NCI-H187 (cell line): ENCODE measurements at places on chromosomes 7 and 10.

- no peak for DNase-seq
Observed at GRCh38 chr10:110103921-110104461, 96.2 kb downstream of the ADD3 start.

DNA sequence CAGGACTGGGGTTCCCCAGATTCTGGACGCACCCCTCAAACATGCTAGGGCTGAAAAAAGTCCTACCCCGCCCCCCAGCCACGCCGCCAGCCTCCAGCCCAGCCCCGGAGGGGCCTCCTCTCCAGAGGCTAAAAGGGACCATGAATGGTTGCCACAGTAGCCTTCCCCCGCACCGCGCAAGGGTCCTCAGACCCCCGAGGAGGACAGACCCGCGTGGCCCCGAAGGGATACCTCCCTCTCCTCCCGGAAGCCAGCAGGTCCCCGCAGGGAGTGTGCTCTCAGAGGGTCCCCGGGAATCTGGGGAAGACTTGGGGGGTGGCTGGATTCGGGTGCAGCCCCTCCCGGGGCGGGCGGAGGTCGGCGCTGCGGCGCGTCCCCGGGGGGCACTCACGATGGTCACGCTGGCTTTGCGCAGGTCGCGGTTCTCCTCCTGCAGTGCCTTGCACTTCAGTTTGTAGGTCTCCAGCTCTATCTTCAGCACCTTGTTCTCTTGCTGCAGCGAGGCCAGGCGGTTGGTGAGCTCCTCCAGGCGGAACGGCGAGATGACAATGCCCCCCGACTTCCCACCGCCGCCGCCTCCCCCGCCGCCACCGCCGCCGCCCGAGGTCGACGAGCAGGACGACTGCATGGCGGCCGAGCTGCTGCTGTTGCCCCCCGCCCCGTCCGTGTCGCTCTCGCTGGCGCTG lies 482 bp downstream of the CCDC6 start:
- DNase-seq: no peak

- no peak for DNase-seq
Observed at GRCh38 chr7:81822811-81823210, 53.0 kb upstream of the HGF start.

- no peak for DNase-seq
Observed at GRCh38 chr7:21548491-21548890, 5.7 kb downstream of the DNAH11 start.

DNA sequence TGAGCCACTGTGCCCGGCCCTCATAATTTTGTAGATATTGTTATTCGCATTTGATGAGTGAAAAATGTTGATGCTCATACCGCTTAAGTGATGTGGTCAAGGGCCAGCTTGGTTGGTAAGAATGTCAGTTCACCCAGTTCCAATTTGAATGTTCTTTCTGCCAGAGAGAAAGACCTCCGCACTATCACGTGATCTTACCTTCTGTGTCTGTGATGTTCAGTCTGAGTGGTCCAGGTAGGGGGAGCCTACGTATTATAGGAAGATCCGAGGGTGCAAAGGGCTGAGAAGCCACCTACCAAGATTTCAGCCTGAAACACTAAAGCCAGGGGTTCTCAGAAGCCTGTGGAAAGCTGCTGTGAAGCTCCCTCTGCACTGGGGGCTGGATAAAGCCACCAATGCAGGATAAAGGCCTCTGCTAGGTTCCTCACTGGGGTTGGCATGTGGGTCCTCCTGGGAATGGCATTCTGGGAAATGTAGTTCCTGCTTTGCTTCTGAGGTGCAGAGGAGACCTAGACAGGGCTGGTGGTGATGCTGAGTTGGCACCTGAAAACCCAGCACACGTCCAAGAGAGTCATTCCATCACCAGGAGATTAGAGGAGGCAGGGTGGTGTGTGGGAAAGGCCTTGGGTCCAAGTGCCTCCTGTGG lies 64.7 kb upstream of the AOAH start:
- DNase-seq: no peak

DNA sequence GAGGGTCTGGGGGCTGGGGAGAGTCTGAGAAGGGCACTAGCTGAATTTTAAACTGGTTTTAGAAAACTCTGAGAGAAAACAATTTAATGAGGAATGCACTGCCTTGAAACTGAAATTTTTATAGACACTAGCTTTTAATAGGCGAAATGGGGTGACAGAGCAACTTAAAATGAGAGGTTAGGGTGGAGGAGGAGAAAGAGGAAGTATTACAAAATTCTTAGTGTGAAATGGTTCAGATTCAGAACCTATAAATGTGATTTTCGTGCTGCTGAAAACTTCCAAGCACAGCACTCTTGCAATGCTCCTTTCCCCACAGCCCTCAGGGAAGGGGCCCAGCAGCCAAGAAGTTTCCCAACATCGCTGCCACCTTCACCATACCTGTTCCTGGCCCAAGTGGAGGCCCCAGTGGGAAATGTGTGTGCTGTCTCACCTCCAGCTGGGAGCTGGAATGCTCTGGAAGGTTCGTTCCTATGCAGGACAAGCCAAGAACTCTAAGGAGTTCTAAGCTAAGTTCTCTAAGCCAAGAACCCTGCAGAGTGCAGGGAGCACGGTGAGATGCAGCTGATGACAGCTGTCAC lies 60.0 kb downstream of the ATXN7L1 start:
- DNase-seq: no peak

- no peak for DNase-seq
Observed at GRCh38 chr10:102468683-102469082, 17.3 kb upstream of the C10orf95 start.

DNA sequence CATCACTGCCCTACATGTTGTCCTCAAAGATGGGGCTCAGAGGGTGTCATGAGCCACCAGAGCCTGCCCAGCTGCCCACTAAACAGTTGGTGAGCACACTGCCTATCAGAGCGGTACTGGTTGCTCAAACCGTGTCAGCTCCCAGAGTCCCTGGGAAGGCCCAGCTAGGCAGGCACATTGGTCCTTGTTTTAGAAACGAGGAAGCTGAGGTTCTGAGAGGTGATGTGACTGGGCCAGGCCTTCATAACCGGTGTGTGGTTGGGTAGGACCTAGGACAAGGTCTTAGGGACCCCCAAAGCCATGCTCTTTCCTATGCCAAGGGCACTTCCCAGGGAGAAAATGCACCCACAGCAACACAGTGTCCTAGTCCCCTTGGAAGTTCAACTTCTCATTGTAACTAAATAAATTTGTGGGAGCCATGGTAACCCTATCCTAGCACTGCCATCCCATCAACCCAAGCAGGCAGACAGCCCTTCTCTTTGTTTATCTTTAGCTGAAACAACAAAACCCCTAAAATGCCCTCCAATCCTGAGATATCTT lies 174.7 kb upstream of the PDE1C start:
- no peak for DNase-seq

GRCh38 chr10:13990946-13991345 lies 339.8 kb downstream of the FRMD4A start:
- DNase-seq: no peak

DNA sequence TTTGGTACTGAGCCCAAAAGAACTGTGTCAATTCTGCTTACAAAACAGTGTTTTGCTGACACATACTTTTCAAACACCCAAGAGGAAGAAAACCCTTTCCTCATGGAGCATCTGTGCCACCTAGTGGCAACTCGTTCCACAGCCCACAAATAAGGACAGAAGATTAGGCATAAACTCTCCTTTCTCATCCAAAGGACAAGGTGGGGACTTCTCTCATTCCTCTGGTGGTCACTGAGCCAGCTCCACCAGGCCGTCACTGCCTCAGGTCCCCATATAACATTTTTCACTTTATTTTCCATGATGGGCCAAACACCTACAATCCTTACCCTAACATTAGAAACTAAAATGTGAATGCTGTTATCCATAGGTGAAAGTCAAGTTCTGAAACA lies 76.9 kb downstream of the RNF216 start:
- DNase-seq: no peak

GRCh38 chr10:123517426-123517825 lies 148.7 kb upstream of the GPR26 start:
- DNase-seq: no peak

DNA sequence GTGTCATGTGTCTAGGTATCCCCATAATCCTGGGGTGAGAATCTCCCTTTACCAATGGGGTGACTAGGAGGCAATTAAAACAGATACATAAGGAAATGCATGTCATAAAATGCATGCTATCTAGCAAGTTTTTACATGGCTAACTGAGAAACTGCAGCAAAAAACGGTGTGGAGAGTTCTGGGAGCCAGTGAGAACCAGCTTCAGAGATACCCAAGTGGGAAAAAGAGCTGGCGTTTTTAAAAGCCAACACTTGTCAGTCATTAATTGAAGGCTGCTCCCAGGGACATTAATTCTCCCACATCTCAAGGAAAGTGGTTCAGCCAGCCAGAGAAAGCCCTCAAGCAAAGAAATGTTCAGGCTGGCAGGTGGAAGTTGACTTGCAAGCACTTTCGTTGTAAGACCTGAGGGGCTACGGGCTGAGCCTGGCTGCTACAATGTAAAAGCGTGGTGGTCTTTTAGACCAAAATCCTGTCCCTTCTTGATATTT lies 28.1 kb downstream of the ST8SIA6 start:
- DNase-seq: no peak

- DNase-seq: no peak
Observed at GRCh38 chr7:99383791-99384370, 9.4 kb downstream of the ARPC1B start.

- DNase-seq: no peak
Observed at GRCh38 chr7:130758429-130759056, 24.5 kb upstream of the KLF14 start.

DNA sequence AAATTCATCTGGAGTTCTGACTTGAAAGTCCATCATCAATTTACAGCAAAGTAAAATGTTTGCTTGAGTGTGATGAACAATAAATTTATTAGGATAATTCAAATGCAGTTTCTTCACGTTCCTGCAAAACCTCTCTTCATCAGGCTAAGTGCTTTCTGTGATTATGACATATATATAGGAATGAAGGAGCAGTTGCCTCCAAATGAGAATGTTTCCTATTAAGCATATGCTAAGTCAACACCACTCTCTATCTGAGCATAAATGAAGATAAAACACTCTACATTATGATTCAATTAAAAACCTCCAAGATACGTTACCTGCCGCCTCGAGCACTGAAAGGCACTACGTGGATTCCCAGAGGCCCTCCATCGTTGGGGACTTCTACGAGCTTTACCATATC lies 416.1 kb downstream of the PARD3 start:
- DNase-seq: no peak

DNA sequence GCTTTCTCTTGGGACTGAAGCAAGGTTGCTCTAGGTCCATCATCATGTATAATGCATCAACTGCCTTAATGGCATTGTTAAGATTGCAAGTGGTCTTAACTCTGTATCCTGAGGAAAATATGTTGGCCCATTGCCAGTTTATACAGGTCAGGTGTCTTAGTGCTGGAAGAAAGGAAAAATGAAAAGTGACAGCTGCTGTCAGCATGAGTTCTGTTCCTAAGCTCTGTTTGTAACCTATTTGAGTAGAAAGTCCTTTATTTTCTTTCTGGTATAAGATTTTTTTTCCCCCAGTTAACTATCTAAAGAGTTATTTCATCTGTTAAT lies 127.2 kb downstream of the SRI start:
- DNase-seq: peak; percentile 28

DNA sequence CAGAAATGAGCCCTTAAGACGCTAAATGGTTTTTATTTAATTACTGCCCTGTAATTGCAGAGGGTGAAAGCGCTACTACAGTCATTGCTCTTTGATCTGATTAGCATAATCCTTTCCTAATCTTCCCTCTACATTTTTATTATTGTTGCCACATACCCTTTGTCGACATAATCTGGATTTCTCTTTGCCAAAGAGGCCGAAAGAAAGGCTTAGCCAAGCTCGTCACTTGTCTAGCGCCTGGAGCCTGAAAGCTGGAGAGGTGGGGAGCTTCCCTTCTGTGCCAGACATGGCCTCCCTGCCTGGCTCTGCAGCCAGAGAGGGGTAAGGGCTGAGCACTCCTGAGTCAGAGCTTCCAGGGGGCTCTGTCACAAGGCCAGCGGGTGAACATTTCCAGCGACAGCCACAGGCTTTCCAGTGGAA lies 145.9 kb downstream of the PRKAG2 start:
- DNase-seq: no peak

DNA sequence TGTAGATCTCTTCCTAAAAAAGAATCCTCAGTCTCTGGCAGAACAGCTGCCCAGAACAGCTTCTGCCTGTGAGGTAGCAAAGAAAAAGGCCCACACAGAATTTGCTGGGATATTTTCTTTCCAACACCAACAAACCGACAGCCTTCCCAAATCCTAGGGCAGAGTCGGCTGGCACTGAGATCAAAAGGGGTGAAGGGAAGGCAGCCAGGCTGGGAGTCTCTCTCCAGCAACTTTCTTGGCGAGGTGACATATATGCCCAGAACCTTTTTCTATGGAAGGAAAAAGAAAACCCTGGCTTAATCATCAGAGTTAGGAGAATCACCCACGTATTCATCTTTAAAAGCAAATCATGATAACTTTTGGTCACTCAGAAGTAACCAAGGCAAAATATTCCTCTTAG lies 279.6 kb downstream of the DNAJB6 start:
- no peak for DNase-seq

DNA sequence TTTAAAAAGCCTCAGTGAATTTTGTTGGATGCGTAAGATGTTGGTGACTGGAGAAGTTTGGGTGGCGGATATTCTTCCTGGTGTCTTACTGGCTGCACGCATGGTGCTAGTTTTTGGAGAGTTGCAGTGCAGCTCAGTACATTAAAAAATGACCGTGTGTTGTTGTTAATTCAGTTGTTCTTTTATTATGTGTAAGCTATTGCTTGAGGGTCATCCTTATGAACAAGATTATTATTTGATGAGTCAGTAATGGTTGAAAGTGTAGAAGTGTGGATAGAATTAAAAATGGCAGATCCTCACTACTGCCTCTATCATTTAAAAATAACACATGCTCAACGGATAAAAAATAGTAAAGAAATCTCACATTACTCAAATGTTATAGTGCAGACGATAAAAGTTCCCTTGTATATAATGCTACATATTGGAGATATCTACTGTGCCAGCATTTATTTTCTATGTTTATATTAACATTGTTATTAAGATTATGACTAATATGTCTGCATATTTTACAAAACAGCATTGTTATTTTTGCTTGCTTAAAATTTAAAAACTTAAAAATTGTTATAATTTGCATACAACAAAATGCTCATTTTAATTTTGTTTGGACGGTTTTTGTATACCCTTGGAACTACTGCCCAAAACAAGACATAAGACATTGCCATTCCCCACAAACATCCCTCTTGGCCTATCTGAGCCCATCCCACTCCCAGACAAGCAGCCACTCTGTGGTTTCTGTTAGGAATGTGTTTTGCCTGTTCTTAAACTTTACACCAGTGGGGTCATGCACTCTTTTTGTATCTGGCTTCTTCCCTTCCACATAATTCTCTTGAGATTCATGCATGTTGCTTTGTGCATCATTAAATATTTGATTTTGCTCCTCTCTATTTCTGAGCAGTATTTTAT lies 142.0 kb downstream of the DOCK1 start:
- DNase-seq: no peak
